Trophoblast cell (in vitro differentiated cells and primary cell): ENCODE measurements at places on chromosomes 12 and 14.

- peak; percentile 66 for DNase-seq
Observed at GRCh38 chr12:109597795-109598427, 24.3 kb downstream of the MVK start.

DNA sequence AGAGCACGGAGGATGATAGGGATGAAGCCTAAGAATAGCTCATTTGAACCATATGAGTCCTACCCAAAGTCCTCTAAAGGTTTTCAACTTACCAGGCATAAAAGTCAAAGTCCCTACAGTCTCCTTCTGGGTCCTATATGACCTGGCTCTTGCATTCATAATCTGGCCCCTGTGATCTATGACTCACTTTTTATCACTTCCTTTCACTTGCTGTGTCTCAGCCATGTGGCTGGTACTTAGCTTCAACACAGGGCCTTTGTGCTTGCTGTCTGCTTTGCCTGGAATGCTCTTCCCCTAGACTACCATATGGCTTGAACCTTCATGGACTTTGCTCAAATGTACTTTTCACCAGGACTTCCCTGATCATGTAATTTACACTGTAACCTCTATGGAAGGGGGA lies 137.6 kb upstream of the TMTC1 start:
- DNase-seq, result no peak

DNA sequence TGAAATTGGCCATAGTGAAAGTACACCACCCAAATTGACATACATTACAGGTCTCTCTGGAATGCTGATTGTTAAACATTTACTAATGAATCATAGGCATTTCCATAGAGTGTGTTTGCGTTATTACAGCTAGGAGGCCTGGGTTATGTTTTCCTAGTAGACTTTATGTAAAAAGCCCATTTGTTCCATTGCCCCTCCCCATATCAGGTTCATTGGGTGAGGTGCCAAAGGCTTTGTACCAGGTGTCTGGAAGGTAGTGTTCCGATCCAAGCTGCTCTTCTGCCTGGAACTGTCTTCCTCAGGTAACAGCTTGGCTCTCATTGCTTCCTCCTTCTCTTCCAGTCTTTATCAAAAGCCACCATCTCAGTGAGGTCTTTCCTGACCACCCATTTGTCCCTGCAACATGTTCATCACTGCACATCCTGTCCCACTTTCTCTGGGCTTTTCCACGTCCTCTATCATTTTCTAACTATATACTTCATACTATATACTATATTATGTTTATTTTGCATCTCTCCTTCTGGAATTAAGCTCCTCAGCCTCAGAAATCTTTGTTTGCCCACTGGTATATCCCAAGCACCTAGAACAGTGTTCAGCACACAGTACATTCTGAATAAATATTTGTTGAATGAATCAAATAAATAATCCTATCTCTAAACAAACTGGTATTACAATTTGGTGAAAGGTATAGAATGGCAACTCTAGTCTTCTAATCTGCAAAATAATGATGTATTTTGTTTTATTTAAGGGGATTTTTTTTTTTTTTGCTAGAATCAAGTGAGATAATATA lies 252.3 kb downstream of the KTN1 start:
- DNase-seq, result peak; percentile 35

- no peak for DNase-seq
Observed at GRCh38 chr14:69052181-69052601, 73.1 kb upstream of the ACTN1 start.

GRCh38 chr12:59792647-59793046 lies 196.8 kb downstream of the SLC16A7 start:
- DNase-seq, result no peak

DNA sequence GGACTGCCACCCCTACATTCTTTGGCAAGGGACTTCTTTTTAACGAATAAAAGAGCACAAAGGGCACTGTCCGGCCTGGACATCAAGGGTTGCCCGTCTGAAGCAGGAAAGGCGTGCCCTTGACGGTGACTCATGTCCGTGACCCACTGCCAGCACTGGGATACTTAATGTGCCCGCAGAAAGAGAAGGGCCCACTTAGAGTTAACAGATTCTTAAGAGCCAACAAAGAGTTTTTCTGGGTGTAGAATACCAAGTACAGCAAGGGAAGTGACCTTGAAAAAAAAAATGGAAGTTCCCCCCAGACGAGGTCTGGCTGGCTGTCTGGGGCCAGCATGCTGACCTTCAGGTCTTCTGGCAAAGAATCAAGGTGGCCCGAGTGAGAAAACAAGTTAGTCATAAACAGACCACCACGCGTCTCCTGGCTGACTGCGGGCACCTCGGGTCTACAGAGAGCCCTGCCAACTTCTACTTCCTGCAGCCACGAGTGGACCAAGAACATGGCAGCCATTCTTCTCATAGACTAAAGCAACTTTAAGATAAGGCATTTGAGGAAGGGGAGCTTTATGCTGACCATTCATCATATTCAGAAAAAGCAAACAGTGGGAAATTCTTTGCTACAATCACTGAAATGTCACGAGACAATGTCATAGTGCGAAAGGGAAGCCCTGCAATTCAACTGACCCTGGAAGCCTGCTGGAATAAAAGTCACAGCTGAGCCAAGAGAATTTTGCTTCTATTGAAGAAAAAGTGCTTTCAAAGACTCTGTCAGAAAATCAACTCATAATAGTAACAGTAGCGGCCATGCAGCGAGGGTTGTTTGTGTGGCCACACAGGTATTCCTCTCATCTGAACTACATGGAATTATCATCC lies 10.5 kb upstream of the SELPLG start:
- DNase-seq, result no peak

- DNase-seq, result peak; percentile 92
Observed at GRCh38 chr14:102063109-102063807, 23.6 kb downstream of the HSP90AA1 start.

DNA sequence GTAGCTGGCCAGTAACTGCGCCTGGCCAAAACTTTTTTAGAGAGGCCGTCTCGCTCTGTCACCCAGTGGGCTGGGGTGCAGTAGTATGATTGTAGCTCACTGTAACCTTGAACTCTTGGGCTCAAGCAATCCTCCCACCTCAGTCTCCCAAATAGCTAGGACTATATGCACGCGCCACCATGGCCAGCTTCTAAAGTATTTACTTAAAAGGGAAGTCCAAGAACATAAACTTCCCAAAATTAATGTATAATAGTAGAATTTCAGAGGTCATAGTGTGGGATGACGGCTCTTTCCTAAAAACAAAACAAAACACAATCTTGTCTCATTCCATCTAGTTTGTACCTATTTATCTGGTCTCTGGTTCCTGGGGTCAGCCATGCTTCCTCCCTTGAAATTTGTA lies 42.2 kb upstream of the FOS start:
- DNase-seq, result no peak

DNA sequence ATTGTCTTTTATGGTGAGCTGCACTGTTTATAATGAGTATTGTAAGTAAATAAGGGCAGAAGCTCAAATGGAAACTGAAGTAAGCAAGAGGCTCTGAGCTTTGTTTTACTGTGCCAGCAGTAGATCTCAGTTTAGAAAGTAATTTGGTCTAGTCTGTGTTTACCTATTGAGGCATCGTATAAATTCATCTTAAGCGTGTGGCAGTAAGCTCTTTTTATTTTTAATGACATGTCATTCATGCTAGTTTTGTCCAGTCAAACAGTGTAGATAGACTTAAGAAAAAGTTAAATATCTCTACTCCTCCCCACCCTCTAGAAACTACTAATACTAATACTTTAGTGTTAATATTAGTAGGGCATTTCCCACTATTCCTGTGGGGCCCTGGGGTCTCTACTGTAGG lies 2.0 kb downstream of the ANO6 start:
- DNase-seq, result no peak

DNA sequence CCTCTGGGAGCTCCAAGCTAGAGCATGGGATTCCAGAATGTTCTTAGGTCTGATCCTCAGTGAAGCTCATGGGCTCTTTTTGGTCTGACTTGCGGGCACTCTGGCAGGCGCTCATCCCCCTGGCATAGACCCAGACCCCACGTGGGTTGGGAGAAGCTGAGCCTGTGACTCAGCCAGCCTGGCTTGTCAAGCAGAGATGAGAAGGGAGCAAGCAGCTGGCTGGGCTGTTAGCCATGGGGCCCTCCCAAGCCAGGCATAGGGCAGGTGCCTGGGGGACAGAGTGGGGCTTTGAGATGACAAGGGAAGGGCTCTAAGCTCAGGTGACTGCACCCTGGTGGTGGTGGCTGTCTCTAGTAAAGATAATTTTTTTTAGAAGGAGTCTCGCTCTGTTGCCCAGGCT lies 80.3 kb upstream of the NOS1 start:
- no peak for DNase-seq

DNA sequence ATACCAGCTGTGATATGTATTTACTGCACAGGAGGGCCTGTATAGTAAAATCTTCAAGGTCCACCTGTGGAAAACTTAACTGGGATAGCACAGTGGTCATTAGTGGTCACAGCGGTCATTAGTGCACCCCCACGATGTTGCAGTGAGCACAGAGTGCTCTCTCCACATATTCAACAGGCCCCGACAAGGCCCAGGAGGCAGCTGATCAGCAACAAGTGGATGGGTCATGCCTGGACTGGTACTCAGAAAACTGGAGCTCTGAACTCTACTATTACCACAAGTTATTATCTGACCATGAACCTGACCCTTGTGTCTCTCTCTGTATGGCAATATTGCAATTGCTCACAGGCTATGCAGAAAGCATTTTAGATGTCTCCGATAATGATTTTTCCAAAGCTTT lies 129.5 kb downstream of the SLC35F4 start:
- DNase-seq, result no peak

DNA sequence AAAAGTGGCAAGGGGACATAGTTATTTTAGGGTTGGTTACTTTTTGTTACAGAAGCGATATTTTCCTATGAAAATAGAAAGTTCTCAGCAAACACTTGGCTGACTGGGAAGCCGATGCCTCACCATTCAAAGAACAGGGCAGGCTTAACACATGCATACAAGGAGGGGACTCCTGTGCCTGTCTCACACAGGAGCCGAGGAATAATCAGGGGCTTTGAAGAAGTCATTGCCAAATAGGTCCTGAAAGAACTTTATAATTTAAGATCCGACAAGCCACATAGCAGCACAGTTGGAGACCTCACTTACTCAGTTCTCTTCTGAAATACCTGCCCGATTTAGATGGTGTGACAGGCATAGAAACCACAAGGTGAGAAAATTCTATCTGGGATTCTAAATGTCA lies 389.8 kb downstream of the EMP1 start:
- no peak for DNase-seq

GRCh38 chr14:101175731-101176534 lies 272.4 kb upstream of the RTL1 start:
- DNase-seq, result no peak

DNA sequence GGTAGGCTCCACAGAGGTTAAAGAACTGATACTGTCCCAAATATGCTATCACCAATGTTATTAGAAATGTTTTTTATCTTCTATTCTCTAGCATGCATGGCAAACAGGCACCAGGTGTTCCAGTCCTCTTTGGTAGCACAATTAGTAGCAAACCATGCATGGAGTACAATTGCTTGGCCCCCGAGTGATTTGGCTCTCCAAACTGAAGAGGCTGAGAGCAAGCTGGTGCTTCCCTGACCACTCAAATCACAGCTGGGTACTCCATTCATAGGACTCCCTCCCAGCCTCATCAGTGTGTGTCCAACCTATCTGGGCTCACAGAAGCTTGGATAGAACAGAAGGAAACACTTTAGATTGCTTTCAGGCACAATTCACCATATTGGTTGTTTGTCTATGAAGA lies 93.4 kb downstream of the DIO2 start:
- DNase-seq, result no peak

DNA sequence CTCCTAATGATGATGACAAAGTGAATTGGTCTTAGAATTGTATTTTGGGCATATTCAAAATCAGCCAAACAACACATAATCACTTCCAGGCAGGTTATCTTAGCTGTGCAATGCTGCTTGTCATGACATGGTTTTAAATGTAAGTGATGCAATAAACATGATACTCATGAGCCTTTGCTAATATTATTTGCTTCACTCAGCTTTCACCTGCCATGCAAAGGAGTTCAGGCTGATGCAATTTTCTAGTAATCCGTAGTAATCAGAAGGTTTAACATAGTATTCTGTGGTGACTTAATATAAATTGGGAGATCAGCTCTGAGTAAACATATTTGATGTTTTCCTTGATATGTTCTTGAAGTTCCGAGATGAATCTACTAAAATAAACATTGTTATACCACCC lies 29.1 kb downstream of the TMEM260 start:
- DNase-seq, result no peak

- DNase-seq, result peak; percentile 68
Observed at GRCh38 chr12:47079981-47080724, 394 bp upstream of the AMIGO2 start.

- DNase-seq, result no peak
Observed at GRCh38 chr14:47511829-47512228, 163.6 kb downstream of the MDGA2 start.

DNA sequence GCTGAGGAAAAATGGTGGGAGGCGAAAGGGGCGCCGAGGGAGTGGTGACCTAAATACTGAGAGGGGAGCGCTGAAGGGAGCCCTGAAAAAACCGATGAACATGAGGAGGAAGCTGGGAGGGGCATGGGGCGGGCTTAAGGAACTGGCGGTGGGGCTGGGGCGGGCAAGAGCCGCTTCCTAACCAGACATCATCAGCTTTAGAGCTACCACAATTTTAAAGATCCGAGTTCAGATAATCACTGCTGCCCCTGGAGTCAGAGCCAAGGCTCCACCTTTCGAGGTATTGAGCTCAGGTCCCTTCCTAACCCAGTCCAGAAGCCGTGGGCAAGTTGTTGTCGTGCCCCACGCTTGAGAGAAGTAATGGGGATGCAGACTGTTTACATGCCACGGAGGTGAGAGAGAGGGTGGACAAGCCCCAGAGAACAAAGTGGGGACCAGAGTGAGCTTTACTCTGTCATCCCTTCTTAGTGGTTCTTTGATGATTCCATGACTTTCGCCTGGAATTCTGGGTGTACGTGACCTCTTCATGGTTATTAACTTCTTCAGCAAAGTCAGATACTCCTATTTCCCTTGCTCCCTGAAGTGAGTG lies 393 bp downstream of the ORMDL2 start:
- DNase-seq, result no peak

- DNase-seq, result no peak
Observed at GRCh38 chr12:116982791-116983411, 72.2 kb downstream of the FBXW8 start.

DNA sequence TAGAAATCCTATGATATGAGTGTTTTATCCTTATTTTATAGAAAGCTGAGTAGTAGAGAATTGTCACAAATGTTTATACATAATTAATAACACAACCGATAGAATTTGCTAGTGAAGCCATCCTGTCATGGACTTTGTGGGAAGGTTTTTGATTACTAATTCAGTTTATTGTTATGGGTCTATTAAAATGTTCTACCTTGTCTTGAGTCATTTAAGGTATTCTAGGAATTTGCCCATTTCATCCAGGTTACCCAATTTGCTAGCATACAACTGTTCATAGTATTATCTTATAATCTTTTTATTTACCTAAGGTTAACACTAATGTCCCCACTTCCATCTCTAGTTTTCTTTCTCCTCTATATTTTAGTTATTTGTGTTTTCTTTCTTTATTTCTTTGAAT lies 553.1 kb upstream of the ATXN7L3B start:
- DNase-seq, result no peak

GRCh38 chr14:101197595-101198397 lies 294.3 kb upstream of the RTL1 start:
- no peak for DNase-seq

GRCh38 chr14:64337888-64338615 lies 43.9 kb upstream of the ESR2 start:
- DNase-seq, result peak; percentile 84

GRCh38 chr12:61412201-61412600 lies 848.0 kb upstream of the USP15 start:
- DNase-seq, result no peak
